ENCODE measurements at places on chromosomes 6 and 20. TPM values are rescaled to one million over a fixed set of nuclear protein-coding genes. Genes with fewer than 3 reads are reported as not detected.
A peak's percentile ranks its signal among the peaks of the same experiment; 100 is the strongest.

The SAMD5 gene
- 2.7 TPM for total RNA-seq

DNA sequence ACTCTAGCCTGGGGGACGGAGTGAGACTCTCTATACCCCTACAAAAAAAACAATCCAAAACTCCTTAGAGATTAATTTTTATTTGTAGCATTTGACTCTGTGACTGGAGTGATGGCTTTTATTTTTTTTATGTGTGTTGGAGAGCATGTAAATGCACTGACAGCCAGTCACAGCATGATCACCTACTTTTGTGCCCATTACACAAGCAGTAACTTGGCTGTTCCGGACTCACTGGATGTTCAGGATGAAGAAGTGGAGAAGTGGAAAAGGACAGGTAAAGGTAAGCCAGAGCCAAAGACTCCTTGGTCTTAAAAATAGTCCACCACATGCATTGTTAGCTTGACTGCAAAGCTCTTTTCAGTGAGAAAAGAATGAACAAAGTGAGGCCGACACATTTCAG is 222.6 kb downstream of the FOXC1 start:
- DNase-seq, result no peak

- DNase-seq, result no peak
Measured at GRCh38 chr20:34491226-34491931, 24.8 kb upstream of the DYNLRB1 start.

DNA sequence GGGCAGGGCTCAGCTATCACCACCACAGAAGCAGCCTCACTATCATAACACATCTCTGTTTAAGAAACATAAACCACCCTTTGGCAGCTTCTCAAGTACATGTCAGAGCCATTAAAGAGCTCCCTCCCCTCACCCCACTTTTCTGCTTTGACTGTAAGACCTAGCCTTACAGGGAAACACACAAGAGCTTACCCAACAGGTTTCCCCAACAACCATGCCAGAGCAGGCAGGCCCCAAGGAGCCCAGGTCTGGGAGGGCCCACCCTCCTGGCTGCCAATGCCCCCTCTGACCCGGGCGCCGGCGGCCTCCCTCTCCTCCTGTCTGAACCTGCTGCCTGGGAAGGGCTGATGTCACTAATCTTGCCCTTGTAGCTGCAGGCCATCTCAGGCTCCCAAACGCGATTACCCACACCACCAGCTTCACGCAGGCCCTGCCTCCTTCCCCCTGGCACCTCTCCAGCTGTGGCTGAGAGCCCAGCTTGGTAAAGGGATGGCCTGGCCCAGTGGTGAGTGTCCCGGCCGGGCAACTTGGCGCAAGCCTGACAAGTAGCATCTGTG is 402.0 kb downstream of the MAFB start:
- DNase-seq, result no peak

DNA sequence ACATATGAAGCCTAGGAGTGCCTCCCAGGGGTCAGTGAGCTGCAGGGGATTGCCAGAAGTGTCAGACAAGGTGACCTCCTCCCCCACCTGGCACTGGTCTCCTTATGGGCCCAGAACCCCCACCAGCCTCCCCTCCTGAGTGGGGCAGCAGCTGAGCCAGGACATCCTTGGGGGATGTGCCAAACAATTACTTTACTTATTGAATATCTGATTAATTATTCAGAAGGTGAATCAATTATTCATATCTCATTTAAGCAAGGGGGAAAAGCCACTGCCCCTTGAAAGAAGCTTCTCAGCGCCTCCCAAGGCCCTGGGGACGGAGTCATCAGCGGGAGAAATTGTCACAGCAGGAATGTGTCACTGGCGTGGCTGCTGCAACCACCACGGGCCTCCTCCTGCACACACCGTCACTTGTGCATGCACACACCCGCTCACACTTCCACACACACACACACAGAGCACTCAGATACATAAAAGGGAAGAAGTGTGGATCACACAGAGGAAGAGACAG is 123.4 kb upstream of the MAFB start:
- no peak for DNase-seq

- no peak for DNase-seq
Measured at GRCh38 chr20:23776067-23776771, 25.5 kb upstream of the CST1 start.

The CLDN20 gene
- total RNA-seq, result not detected

DNA sequence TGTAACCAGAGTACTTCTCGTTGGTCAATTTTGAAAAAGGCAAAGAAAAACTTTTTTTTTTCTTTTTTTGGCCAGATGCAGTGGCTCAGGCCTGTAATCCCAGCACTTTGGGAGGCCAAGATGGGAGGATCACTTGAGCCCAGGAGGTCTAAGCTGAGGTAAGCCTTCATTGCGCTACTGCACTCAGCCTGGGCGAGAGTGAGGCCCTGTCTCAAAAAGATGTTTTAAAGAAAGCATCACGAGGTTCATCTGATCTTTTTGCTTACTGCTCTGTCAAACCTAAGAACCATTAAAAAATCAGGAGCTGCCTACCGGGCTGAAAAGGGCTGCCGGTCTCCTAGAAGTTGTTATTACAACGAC is 607 bp downstream of the LYRM2 start:
- DNase-seq, result no peak

DNA sequence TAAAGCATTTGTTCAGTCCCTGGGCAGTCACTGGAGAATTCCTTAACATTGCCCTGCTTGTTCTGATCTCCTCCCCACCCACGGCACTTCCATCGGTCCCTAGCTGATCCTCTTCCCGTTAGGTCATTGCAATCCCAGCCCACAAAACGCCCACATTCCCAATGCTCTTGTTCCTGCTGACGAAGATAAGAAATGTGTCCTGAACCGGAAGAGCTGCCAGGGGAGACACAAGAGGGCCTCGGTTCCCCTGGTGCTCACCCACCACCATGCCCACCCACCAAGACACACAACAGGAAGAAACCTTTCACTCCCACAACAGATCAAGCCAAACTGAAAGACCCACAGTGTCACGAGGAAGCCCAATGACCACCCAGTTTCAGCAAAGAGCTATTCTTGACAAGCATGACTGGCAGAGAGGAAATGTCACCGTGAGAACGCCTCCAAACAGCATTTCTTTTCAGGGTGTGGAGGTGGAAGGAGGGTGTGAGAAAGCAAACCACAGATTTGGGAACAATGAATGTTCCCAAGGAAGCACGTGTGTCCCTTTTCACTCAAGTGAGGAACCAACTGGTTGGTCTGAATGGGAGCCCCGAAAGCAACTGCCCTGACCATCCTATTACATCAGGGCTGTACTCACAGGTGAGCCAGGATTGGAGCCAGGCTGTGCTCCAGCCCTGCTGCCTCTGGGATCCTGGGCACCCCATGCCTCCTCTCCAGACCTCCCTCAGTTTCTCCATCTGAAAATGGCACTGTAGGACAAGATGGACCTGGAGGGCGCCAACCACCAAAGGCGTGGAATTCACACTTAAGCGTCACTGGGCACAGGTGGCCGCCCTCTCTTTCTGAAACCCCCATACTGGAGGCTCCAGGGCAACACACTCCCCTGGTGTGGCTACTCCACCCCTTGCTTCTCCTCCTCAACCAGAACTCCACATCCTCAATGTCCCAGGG is 97.5 kb downstream of the ZMYND8 start:
- peak; percentile 25 for DNase-seq

- no peak for DNase-seq
Measured at GRCh38 chr6:30972816-30973215, 10.7 kb upstream of the MUC21 start.

DNA sequence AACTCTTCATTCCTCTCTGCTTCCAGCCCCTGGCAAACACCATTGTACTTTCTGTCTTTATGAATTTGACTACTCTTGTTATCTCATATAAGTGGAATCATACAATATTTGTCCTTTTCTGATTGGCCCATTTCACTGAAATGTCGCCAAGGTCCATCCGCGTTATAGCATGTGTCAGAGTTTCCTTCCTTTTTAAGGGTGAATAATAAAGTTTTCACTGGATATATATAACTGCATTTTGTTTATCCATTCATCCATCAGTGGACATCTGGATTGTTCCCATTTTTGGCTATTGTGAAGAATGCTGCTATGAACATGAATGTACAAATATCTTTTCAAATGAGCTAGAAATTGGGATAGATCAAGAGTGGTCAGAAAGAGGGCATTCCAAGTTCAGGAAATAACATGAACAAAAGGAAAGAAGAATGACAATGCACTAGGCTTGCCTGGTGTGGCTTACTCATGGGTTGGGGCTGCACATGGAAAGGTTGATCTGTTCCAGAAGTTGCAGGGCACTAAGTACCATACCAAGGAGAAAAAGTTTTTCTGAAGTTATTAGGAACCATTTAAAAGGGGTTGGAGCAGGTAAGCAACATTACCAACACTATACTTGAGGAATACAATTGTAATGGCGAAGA is 10.0 kb upstream of the L3MBTL3 start:
- DNase-seq, result no peak
